NCI-H1417 treated with DMSO at 0.1 percent for 48 hours (cell line): ENCODE measurements at places on chromosomes 3 and 15.
A peak's percentile ranks its signal among the peaks of the same experiment; 100 is the strongest.

DNA sequence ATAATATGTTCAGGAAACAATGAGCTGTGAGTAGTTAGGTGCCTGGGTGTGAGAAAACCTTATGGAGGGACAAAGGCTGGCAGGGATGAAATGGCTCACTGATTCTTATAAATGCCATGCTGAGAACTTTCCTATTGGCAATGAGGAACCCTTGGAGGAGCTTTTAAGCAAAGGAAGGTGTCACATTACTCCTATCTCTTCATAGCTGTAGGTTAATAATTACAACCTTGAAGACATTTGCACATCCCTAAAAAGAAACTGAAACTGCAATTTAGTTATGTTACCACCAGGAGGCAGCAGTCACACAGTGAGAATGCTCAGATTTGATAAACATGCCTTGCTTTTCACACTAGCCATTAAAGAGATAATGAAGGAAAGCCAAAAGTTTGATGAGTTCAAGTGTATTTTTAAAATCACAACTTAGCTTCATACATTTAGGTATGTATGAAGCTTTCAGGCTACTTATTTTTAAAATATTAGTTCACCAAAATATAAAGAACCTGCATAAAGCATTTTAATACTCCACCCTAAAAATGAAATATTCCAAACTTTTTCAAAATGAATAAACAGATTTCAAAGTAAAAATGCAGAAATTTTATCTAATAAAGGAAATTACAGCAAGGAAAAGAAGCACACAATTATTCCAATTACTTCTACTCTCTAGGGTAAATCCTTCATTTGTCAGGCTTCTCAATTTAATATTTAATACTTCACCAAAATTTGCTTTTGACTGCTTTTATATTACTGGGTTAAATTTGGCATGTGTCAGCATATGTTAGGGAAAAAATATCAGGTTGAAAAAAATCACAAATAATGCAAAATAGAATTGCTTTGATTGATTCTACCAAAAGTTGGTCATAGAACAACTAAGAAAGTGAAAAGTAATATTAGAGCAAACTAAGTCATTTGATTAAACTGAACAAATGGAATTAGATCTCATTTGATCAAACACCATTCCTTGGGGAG lies 136.9 kb upstream of the SLC2A2 start:
- no peak for DNase-seq

- DNase-seq, result no peak
These were observed 17.8 kb downstream of the MYL3 start for GRCh38 chr3:46845397-46845859.

DNA sequence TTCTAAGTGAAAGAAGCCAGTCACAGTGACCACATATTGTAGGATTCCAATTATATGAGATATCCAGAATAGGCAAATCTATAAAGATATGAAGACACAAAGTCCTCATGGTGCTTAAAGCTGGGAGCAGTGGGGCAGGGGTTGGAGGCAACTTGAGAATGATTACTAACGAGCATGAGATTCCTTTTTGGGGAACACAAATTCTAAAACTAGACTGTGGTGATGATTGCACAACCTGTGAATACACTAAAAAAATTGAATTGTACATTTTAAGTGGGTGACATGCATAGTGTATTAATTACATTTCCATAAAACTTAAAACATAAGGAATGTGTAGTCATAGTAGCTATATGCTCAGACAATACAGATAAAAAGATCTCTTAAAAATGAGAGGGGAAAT lies 103.2 kb downstream of the DPH6 start:
- no peak for DNase-seq

GRCh38 chr3:134754768-134755559 lies 40.1 kb upstream of the EPHB1 start:
- DNase-seq, result no peak

DNA sequence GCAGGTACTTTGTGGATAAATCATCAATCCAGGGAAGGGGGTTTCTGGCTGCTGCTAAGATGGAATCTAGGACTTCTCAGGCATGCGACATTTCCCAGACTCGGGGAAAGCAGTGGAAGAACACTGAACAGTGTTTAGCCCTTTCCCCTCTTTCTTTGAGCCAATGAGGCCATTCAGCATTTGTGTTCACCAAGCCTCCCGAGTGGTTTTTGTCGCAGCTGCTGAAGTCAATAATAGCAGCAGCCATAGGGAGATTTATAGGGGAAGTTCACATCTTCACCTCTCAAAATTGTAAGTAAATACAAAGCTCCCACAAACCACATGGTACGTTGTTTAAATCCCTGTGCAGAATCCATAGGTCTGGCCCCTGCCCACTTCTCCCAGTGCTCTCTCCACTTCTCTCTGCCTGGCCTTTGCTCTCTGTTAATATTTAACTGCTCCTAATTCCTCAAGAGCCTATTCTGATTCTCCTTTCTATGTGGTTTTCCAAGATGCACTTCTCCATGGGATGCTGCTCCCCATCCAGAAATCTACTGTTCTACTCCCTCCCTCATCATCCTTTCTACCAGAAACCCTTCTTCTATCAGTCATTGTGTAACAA lies 230.7 kb downstream of the SHQ1 start:
- DNase-seq, result no peak

DNA sequence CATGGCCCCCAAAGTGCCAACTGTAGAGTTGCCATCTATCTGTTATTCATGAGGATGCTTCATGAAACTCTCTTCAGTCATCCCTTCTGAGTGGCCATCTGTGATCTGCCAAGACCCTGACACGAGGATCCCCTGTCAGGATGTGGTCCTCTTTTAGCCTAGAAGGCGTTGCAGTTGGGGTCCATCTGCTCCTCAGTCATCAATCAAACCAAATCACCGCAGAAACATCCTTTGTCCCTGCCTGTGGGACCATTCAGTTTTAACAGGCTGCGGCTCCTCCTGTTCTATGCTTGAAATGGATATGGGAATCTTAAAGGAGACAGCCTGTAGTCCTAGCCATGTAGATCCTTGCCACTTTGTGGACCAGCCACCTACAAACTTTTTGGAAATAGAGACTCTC lies 5.9 kb upstream of the RPS27L start:
- DNase-seq, result no peak

DNA sequence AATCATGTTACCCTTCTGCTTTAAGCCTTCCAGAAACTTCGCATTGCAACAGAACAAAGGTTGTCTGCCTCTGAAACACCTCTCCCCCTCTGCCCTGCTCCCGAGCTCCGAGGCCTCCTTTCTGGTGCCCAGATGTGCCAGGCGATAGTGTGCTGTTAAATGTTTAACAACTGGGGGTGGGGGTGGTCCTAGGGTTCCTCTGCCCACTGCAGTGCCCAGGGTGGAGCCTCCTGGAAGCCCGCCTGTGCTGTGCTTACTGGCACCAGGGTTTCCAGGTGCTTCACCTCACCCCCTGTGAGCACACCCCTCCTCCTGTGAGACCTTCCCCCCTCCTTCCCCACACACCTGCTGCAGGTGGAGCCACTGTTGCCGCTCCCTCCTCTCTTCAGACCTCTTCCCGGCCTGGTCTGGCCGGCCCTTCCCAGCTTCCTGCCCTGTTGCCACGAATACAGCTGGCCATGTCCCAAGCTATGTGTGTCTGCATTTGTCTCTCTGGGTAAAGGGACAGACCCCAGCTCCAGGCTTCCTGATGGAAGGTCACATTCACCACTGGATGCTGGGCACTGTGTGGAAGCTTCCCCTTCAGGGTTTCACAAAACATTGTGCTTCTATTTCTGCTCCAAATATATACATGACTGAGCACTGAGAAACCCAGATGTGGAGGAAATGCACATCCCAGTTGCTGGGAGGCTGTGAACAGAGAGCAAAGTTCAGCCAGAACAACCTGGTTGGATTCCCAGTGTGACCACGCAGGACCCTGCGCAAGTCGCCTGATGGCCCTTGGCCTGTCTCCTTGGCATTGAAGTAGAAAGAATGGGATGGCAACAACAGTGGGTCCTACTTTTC lies 37.2 kb downstream of the MGLL start:
- DNase-seq, result peak; percentile 69

- no peak for DNase-seq
These were observed 81.6 kb downstream of the PLXNA1 start for GRCh38 chr3:127064391-127065137.

- no peak for DNase-seq
These were observed 140.7 kb downstream of the VPS8 start for GRCh38 chr3:184952671-184953070.

- DNase-seq, result no peak
These were observed 12.6 kb upstream of the LMAN1L start for GRCh38 chr15:74799856-74800558.

- no peak for DNase-seq
These were observed 121.4 kb downstream of the FAM43A start for GRCh38 chr3:194806991-194807630.

- no peak for DNase-seq
These were observed 19.5 kb downstream of the ARHGEF3 start for GRCh38 chr3:56782215-56782614.

- DNase-seq, result no peak
These were observed 9.2 kb upstream of the HLTF start for GRCh38 chr3:149095487-149095886.

- DNase-seq, result no peak
These were observed 55.6 kb downstream of the CGGBP1 start for GRCh38 chr3:88003115-88003755.
